ENCODE measurements at places on chromosomes 2 and 18.

- no peak overlapping the region for H3K4me3 ChIP-seq
- no peak for DNase-seq
- peaks cover 2% of the 10 kb centered on the region for H3K4me1 ChIP-seq
- no peaks in the 10 kb centered on the region for H3K27me3 ChIP-seq
These were observed 73.4 kb downstream of the ZFP36L2 start for GRCh38 chr2:43152741-43153647.

- no peak overlapping the region for H3K27ac ChIP-seq
- DNase-seq = no peak
- no peaks in the 10 kb centered on the region for H3K36me3 ChIP-seq
- no peak overlapping the region for H3K4me3 ChIP-seq
- H3K27me3 ChIP-seq = no peaks in the 10 kb centered on the region
- no peaks in the 10 kb centered on the region for H3K4me1 ChIP-seq
These were observed 887 bp upstream of the ZNF396 start for GRCh38 chr18:35377875-35378573.

GRCh38 chr18:69817335-69817940 lies 130.2 kb downstream of the CD226 start:
- H3K4me3 ChIP-seq = no peak overlapping the region
- no peaks in the 10 kb centered on the region for H3K36me3 ChIP-seq
- no peaks in the 10 kb centered on the region for H3K27me3 ChIP-seq
- peak; percentile 87 for DNase-seq
- peak overlapping the region; percentile 58 for H3K27ac ChIP-seq

- H3K36me3 ChIP-seq = no peaks in the 10 kb centered on the region
- no peaks in the 10 kb centered on the region for H3K27me3 ChIP-seq
- no peak overlapping the region for H3K27ac ChIP-seq
- DNase-seq = no peak
- H3K4me3 ChIP-seq = no peak overlapping the region
- H3K4me1 ChIP-seq = no peaks in the 10 kb centered on the region
These were observed 101.6 kb upstream of the TTN start for GRCh38 chr2:178908810-178909209.

Data from fibroblast of lung (primary cell).